ENCODE measurements at places on chromosomes 2 and 18.

DNA sequence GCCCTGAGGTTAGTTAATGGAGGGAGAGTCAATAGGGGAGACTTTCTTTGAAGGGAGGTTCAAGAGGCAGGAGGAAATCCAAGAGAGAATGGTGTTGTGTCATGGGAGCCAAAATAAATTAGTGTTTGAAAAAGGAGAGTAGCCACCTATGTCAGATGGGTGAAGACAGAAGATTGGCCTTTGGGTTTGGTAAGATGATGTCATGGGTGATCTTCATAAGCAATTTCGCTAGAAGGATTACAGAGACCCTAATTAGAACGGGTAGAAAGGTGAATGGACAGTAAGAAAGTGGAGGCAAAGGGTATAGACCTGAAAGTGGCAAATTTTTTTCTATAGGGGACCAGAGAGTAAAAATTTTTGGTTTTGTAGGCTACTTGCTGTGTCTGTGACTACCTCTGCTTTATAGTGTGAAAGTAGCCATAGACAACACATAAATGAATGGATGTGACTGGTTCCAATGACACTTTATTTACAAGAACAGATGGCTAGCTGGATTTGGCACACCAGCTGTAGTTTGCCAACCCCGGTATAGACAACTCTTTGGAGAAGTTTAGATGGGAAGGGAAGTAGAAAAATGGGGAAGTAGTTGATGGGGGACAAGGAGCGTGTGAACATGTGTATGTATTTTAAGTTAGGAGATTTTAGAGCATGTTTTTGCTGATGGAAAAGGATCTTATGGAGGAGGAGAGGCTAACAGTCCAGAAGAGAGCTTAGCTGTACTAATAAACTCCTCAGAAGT, 9.3 kb downstream of the STAMBP start:
- no peak for DNase-seq

GRCh38 chr18:3269241-3269913, 7.4 kb downstream of the MYL12B start:
- no peak for DNase-seq

- no peak for DNase-seq
Measured at GRCh38 chr2:206920310-206920709, 19.0 kb upstream of the CPO start.

- no peak for DNase-seq
Measured at GRCh38 chr2:11158916-11159573, 3.8 kb downstream of the SLC66A3 start.

- no peak for DNase-seq
Measured at GRCh38 chr2:181165199-181165868, 184.9 kb downstream of the UBE2E3 start.

GRCh38 chr2:15378148-15378908, 182.8 kb downstream of the NBAS start:
- DNase-seq: no peak

- no peak for DNase-seq
Measured at GRCh38 chr2:135490376-135490775, 40.6 kb downstream of the ZRANB3 start.

GRCh38 chr2:133940134-133940533, 313.7 kb upstream of the MGAT5 start:
- DNase-seq: no peak

All from right hindlimb (tissue), 1 donor.